ENCODE measurements at places on chromosomes 12 and 14.
A peak's percentile ranks its signal among the peaks of the same experiment; 100 is the strongest.

DNA sequence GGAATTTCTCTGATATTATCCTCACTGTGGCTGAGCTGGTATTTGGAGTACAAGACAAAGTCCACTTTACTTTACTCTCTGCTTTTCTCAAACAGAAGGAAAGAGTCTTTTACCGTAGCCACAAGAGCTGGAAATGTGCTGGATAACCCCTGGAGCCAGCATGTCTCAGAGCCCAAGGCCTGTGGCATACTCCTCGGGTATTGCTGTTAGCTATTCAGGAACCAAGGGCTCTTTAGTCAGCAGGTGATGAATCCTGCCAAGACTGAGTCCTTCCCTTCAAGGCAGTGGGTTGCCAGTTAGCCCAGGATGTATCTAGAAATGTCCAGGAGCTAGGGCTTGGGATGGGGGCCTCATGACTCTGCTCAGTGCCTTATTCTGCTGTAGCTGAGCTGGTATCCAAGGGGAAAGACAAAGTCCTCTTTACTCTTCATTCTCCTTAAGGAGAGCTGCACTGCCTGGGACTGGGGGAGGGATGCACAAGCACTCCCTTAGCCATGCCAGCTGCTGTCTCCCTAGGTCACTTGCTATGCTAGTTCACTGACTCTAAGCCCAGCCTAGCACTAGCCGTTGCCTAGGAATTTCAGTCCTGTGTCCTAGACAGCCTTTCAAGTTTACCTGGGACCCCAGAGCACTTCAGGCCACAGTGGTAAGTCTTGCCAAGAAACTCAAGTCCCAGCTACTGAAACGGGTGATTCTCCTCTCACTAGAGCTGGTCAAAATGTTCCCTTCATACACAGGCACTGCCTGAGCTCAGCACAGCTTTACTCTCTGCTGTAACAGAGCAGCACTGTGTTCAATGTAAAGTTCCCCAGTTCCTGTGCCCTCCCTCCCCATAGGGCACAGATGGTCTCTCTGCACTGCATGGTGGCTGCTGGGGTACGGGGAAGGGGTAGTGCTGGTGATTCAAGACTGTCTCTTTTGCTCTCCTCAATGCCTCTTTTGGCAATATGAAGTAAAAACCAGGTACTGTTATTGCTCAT is 136.4 kb downstream of the SLC35F4 start:
- DNase-seq, result no peak

DNA sequence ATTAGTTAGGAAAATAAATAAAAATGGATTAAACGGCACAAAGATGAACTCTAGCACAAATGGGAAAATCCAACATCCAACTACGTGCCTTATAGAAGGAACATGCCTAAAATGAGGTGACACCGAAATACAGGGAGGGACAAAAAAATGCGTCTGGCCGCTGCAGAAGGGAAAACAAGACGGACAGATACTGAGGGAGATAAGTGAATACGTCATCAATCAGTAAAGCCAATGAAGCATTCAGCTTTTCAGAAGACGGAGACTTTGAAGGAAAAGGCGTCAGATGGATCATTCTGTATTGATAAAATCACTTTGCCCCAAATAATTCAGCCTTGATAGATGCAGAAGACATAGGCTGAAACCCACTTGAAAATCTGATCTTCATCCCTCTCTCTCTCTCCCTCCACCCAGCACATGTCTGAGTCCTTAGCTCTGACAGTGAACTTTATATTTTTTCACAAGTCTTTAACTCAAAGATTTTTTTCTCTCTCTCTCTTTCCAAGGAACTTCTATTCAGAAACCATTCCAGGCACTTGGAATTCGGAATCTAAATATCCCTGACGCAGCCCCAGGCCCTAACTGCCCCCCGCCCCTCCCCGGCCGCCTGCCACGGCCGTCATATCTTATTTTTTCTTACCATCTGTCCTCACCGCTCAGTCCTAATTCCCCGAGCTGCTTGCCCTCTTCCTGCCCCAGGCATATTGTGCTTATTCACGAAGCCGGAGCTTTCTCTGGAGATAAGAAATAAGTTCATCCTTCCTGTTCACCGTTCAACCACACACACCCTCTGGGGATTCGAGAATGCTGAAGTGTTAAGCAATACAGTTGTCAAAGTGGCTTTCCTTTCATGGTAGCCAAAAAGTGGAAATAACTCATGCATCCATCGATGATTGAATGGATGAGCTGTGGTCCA is 35.5 kb upstream of the RFLNA start:
- no peak for DNase-seq

DNA sequence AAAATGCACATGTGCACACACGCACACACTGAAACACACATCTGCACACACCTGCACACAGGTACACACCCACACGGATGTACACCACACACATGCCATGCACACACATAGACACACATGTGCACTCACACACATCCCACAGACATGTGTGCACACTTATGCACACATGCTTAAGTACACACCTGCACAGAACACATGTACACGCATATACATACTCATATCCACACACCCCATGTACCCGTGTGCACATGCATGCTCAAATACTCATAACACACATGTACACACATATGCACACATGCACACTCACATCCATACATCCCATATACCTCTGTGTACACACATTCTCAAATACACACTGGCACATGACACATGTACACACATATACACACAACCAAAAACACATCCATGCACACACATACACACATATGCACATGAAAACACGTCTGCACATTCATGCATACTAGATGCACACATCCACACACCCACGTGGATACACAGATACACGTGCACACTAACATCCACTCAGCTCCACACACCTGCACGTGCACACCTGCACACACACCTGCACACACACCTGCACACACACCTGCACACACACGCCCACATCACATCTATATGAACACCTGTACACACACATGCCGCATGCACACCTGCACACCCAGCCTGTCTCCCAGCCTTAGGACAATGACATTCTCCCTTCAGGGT is 336.7 kb downstream of the ADGRD1 start:
- DNase-seq, result no peak

- DNase-seq, result no peak
Observed at GRCh38 chr12:3295646-3296408, 195.2 kb upstream of the PRMT8 start.

- DNase-seq, result no peak
Observed at GRCh38 chr12:49872781-49873181, 29.9 kb upstream of the BCDIN3D start.

GRCh38 chr12:46628176-46628575 is 197.6 kb downstream of the SLC38A4 start:
- no peak for DNase-seq

- DNase-seq, result peak; percentile 35
Observed at GRCh38 chr12:116137318-116137717, 140.2 kb downstream of the MED13L start.

GRCh38 chr14:24680516-24680915 is 46.5 kb upstream of the GZMB start:
- no peak for DNase-seq

DNA sequence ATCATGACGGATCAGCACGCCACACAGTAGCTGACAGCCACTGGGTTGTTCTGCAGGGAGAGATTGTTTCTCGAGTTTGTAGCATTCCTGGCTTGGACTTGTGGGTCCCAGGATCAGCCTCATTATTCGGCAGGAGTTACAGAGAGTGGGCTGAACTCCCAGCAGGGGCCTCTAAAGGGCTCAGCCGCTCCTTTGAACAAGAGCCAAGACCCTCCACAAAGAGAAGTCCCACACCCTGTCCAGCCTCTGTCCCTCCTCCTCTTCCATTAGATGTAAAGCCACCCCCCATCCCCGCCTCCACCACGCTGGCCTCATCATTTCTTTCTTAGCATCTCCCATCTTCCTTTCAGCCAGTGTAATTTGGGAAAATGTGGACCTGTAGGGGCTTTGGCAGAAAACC is 96.7 kb upstream of the HSPB8 start:
- DNase-seq, result no peak

DNA sequence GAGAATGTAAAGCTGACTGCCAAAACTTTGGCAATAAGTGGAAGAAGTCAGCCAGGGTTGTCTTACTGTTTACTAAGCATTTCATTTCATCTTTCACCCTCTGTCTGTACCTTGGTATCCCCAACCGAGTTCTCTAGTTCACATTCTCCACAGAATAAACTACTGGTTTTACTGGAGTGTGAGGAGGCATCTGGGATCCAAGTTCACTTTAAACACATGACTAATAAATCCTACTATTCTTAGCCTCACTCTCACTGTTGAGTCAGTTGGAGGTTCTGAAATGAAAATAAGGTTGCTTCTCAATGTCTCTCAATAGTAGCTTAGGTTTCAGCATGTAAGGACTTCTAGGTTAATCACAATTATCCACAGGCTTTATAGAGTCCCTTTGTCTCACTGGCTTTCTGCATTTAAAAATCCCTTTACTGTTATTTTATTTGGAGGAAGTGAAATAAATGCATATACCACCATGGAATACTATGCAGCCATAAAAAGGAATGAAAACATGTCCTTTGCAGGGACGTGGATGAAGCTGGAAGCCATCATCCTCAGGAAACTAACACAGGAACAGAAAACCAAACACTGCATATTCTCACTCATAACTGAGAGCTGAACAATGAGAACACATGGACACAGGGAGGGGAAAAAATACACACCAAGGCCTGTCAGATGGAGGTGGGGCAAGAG is 95.8 kb downstream of the EPS8 start:
- no peak for DNase-seq

DNA sequence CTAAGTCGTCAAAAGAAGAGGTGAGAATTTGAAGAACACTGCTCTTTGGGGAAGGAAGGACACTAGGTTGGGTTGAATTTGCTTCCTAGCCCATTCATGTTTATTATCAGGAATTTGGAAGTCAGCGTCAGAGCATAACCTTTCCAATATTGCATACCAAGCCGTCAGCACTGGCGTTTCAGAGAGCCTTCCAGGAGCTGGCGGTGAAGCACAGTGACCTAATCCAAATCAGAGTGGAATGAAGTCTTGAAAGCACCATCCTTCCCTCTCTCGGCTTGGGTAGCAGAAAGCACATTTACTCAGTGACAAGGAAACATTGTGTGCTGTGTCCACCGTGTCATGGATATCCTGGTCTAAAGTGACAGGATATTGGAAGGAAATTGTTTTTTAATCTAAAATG is 240.3 kb upstream of the PELI2 start:
- no peak for DNase-seq

- DNase-seq, result no peak
Observed at GRCh38 chr14:91839749-91840148, 27.6 kb downstream of the TC2N start.

DNA sequence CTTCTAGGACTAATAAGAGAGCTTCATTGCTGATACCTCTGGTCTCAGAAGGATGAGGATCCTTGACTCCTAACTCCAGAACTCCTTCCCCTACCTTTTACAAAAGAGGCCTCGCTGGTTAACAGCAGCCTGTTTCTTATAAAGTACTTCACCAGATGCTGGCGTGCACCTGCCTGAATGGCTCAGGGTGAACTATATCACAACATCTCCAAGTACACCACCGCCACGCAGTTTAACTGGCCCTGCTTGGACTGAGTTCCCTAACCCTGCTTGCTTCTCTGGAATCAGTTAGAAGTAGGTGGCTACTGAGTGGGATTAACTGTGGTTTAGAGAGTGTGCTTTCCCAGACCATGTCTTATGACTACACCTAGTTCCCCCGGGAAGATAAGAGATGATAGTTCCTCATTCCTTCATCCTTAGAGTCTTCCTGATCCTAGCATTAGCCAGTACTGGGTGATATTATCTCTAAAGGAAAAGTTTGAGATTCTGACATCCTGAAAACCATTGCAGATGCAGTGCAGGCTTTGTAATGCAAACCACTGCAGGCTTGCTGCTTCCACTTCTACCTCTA is 3.0 kb downstream of the FOXJ2 start:
- no peak for DNase-seq

DNA sequence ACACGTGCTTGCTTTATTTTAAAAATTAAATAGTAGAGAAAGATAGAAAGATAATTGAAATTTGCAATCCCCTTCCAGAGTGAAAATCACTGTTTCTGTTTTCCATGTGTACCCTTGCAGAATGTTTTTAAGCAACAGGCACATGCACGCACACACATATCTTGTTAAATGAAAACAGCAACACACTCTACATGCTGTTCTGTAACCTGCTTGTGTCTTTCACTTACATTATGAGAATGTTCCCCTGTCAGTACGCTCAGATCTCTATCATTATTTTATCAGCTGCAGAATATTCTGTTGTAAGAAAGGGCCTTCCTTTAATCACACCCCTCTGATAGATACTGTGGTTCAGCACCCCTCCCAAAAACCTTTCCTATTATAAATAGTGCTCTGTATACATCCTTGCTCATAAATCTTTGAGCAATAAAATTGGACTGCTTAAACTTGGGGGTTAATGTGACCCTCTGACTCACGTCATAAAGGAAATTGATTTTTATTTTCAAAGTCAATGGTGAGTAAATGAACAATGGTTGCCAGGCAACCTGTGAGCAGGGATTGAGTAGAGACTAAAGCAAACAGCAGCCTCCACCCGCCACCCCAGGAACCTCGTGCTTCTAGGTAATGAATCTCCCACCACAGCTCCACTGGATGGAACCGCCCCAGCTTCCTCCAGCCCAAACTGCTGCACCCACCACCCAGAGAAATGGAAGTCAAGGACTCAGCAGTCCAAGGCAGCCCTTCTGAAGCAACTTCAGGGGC is 31.9 kb upstream of the CHGA start:
- DNase-seq, result no peak

Measured in activated CD4-positive, alpha-beta T cell treated with anti-CD3 and anti-CD28 coated beads, Interleukin-2, Interleukin-6, amounts not matched to agents 100 ng/mL and 50 ng/mL, durations not matched to agents 16 hours and 8 hours (primary cell).